ENCODE measurements at places on chromosomes 1 and 21. TPM values are rescaled to one million over a fixed set of nuclear protein-coding genes. Genes with fewer than 3 reads are reported as not detected.

Gene NHLH2
- total RNA-seq, result not detected

- no peak for DNase-seq
Measured at GRCh38 chr1:33339413-33339812, 18.5 kb upstream of the A3GALT2 start.

GRCh38 chr1:193417945-193418744 is 231.7 kb upstream of the B3GALT2 start:
- no peak for DNase-seq

GRCh38 chr1:231951374-231951773 is 324.8 kb downstream of the DISC1 start:
- no peak for DNase-seq

Gene SEC16B
- 4.8 TPM for total RNA-seq

GRCh38 chr1:234731569-234732085 is 121.6 kb upstream of the IRF2BP2 start:
- no peak for DNase-seq

Gene ABCB10
- total RNA-seq, result 15.4 TPM

DNA sequence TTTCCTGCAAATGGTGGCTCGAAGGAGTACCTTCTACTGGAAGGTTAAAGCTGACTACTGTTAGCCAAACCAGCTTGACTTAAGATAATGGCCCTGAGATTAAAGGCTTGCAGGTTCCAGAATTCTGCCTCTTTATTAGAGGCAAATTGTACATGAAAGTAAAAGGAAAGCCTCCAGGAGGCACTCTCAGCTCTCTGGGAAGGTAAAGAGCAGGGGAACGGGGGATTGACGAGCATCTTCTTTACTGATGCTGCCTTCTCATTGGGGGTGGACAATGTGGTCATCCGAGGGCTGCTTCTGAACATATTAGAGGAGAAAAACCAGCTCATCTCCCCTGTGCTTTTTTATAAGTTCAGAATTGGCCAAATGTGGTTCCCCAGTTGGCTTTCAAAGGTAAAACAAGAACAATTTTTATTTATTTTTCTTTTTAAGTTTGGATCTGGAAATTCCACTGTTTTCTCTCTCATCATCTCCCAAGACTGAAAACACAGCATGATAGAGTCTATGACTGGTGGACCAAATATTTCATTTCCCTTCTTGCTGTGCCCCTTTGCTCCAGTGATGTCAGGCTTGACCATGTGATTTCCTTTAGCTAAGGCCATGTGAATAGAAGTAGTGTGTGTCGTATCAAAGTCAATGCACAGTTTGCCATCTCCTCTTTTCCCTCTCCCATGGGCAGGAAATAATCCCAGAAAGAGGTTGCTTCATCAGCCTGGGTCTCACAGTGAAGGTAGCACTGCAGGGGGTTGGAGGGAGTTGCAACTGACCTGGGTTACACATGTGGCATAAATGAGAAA is 292.7 kb downstream of the PRDM2 start:
- DNase-seq, result no peak

DNA sequence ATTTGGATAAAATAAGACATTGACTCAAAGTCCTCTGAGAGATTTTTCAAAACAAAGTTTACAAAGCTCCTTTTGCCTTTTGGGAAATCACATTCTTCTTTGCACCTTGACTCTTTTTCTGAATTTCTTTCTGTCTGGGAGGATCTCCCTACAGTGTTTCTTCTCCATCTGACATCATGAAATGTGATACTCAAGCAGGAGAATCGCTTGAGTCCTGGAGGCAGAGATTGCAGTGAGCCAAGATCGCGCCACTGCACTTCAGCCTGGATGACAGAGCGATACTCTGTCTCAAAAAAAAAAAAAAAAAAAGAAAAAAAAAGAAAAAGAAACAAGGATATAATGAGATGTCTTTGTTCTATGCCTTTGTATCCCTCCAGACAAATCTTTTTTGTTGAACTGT is 13.3 kb upstream of the GRIK1 start:
- DNase-seq, result peak; percentile 50

DNA sequence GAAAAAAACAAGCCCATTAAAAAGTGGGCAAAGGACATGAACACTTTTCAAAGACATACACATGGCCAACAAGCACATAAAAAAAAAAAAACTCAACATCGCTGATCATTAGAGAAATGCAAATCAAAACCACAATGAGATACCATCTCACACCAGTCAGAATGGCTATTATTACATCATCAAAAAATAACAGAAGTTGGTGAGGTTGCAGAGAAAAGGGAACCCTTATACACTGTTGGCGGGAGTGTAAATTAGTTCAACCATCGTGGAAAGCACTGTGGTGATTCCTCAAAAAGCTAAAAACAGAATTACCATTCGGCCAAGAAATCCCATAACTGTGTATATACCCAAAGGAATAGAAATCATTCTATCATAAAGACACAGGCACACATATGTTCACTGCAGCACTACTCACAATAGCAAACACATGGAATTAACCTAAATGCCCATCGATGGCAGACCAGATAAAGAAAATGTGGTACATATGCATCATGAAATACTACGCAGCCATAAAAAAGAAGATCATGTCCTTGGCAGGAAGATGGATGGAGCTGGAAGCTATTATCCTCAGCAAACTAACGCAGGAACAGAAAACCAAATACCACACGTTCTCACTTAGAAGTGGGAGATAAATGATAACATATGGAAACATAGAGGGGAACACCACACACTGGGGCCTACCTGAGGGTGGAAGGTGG is 70.1 kb downstream of the INTS7 start:
- no peak for DNase-seq

DNA sequence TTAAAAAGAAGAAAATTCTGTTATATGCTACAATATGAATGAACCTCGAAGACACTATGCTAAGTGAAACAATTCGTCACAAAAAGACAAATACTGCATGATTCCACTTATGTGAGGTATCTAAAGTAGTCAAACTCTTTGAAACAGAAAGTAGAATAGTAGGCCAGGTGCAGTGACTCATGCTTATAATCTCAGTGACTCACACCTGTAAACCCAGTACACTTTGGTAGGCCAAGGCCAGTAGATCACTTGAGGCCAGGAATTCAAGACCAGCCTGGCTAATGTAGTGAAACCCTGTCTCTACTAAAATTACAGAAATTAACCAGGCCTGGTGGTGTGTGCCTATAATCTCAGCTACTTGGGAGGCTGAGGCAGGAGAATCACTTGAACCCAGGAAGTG is 25.7 kb downstream of the EPHA10 start:
- DNase-seq, result no peak

GRCh38 chr1:175094626-175095025 is 27.0 kb downstream of the TNN start:
- DNase-seq, result no peak

Gene THEM5
- not detected for total RNA-seq

Gene KAZN
- total RNA-seq, result 60.8 TPM

GRCh38 chr1:1264868-1265272 is 8.8 kb downstream of the UBE2J2 start:
- DNase-seq, result no peak

DNA sequence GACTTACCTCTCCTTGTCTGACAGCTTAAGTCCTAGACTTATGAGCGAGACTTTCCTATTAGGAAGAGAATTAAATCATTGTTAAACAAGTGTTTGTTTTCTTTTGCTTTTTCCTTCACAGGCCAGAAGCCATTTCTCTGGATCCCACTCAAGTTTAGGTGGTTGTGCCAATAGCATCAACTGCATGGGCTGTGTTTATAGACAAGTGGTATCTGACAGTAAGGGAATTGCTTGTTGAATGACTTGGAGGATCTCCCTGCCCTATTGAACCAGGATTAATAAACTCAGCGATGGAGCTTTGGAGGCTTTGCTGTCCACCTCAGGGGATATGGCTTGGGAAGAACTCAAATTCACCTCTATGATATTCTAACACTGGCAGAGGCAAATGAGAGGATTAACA is 43.7 kb downstream of the UTP25 start:
- no peak for DNase-seq

Gene DYNLT5
- total RNA-seq, result 1.4 TPM

- DNase-seq, result no peak
Measured at GRCh38 chr1:5575396-5575940, 416.8 kb downstream of the NPHP4 start.

DNA sequence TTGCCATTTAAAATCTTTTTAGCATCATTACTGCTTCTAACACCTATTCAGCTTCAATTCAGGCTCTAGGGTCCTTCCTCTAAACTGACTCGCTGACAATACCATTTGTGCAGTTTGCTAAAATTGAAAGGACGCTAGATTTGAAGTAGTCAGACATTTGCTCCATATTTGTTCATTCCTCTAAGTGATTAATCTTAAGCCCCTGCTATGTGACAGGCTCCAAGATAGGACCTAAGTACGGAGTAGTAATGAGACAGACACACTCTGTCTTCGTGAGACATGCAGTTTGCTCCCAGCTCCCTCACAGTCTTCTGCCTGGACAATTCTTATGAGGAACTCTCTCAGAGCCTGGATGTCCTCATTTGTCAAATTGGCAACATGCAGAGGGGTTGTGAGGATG is 26.1 kb upstream of the CD53 start:
- no peak for DNase-seq

Gene FABP3
- 25.0 TPM for total RNA-seq

DNA sequence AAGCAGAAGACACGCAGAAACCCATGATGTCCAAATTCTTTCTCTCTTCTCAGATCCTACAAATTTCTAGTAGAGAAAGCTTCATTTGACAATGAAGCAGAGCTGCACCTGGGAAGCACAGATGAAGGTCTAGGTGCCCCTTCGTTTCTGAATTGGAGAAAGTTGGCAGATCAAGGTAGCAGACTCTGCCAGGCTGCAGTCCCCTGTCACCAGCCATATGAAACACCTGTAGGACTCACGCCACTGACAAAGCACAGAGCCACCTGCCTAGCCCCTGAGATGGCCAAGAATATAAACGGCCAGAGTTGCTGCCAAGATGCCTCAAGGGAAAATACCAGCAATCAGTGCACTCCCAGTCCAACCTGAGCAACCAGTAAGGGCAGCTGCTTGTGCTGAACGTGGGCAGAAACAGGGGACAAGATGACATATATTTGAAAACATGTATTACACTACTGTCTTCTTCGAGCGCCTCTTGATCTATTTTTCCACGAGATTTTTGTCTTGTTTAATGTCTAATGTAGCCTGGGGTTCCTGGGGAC is 20.6 kb upstream of the PLEKHA6 start:
- DNase-seq, result no peak

DNA sequence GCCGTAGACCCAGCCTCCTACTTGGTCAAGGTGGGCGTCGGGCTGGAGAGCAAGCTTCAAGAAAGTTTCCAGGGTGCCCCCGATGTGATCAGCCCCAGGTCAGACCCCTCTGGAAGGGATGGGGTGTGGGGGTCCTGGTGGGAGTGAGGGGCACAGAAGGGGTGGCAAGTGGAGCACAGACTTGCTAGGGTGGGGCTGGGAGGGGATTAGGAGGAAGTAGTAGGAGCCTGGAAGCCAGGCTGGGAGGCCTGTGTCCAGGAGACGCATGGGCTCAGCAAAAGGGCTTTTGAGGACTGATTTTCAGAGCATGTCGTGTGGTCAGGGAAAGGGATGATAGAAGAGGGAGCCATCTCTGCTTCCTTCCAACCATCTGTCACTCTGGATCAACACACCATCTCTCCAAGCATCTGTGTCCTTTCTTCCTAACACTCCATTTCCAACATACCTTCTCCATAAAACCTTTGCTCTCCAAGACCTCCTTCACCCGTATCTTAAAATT is 8.5 kb downstream of the TRIM46 start:
- no peak for DNase-seq

Gene SORT1
- total RNA-seq, result 169 TPM

DNA sequence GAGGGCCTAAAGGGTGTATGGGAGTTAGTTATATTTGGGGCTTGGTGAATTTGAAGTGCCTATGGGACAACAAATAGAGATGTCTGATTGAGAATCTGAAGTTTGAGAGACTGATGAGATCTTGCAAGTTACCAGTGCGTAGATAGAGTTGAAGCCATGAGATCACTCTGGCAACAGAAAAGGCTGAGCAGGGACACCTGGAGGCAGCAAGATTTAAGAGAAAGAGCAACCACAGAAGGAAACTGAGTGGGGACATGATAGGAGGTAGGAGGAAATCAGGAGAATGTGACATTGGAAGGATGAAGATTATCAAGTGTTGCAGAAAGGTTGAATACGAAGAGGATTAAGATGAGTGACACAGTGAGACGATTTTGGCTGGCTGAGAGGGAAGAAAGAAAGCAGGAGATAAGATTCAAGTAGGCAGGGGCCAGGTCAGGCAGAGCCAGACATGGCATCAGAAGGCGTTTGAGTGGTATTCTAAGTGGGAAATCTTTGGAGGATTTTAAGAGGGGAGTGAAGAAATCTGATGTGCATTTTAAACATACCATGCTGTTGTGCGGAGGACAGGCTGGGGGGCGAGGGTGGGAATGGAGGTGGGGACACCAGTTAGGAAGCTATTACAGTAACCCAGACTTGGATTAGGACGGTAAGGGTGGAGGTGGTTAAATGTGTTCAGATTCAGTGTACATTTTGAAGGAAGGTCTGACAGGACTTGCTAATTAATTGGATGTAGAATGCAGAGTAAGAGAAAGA is 3.0 kb upstream of the MPL start:
- DNase-seq, result no peak

DNA sequence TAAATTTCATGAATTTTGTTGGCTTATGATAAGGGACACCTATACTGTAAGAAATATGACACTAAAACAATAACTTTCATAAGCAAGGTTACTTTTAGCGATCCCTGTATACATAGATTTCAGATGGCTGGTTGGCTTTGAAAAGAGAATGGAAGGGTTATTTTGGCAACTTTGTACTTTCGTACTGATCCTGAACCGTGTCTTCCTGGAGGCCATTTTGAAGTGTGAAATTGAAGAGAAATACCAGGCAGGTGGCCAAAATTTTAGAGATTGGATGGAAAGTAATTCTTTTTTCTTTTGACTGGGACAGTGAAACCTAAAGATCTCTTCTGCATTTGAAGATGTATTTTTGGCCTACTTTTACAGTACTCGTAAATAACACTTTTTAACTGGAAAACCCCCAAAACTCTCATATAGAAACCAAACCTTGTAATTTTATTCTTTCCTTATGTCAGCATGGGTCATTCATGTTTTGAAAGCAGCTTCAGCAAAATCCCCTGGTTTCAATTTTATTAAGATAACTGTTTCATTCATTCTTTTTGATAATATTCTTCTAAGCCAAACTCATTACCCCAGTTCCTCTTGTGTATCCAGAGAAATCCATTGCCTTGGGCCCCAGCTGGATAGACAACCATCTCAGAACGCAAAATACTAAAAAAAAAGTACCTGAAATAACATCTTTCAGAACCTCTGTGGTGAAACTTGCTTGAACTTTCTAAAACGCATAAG is 38.4 kb upstream of the ZNF281 start:
- no peak for DNase-seq

Gene SLC45A1
- 1.8 TPM for total RNA-seq

- DNase-seq, result no peak
Measured at GRCh38 chr1:164033782-164034181, 525.2 kb upstream of the PBX1 start.

Gene SRSF11
- 135 TPM for total RNA-seq
